Activated CD8-positive, alpha-beta memory T cell treated with anti-CD3 and anti-CD28 coated beads, Interleukin-2, amount 50 U/mL, for 48 hours (primary cell): ENCODE measurements at places on chromosomes 1 and 21.

DNA sequence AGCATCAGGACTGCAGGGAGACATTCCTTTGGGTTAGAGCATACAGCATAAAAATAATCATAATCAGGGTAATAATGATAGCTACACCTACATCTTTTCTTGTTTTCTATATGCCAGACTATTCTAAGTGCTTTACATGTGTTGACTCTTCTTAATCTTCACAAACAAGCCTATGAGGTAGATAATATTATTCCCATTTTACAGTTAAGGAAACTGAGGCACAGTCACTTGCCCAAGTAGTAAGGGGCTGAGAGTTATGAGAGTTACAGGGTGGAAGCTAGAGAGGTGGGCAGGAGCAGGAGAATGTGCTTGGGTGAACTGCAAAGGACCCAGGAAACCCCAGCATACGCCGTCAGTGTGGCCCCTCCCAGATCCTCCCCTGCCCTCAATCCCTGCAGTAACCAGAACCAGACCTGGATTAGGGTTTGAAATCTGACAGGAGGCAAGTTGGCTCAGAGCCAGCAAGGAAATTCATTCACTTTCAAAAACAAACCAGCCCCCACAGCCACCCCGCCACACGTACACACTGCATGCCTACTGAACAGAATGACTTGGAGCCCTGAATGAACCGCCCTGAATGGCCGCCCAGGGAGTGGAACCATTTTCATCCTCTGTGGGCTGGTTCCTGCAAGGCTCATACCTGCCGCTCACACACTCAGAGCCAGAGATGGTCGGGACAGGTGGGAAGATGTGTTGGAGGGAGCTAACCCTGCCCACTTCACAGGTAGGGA, 126.1 kb downstream of the TRABD2B start:
- DNase-seq = no peak

GRCh38 chr1:7103874-7104273, 318.6 kb downstream of the CAMTA1 start:
- no peak for DNase-seq

DNA sequence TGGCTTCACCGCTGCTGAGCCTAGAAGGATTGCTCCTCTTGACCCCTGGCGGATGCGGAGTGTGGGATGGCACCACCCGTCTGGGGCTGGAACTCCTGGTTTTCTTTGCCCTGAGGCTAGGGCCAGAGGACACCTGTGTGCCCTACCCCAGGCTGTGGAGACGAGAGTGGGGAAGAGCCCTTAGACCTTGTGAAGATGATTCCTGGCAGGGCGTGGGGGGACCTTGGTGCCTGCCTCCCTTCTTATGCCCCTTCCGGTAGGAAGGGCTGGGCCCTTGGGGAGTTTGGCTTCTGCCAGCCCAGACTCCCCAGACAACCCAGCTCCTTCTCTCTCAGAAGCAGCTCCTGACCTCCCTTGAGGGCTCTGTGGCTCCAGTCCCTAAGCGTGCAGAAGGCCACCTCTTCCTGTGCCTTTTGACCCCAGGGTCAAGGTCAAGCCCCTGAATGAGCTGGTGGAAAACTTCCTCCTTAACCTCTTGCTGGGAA, 891 bp downstream of the RPS6KA1 start:
- no peak for DNase-seq

GRCh38 chr1:193799948-193800690, 613.7 kb upstream of the B3GALT2 start:
- DNase-seq = no peak

- DNase-seq = peak; percentile 25
These were observed 451.7 kb downstream of the MATN1 start for GRCh38 chr1:30271401-30272276.

DNA sequence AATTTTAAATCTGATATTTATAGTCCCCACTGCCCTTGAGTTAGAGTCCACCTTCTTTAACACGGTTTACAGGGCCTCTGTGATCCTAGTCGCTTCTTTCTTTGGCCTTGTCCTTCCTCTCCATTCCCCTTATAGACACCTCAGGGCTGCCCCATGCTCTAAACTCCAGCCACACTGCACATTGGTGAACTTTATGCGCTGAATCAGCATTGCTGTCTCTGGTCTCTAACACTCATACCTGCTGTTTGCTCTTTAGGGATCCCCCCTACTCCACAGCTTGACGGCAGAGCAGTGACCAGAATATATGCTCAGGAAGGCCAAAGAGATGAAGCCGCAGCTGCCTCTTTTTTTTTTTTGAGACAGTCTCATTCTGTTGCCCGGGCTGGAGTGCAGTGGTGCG, 30.2 kb downstream of the PLEKHO1 start:
- DNase-seq = no peak

DNA sequence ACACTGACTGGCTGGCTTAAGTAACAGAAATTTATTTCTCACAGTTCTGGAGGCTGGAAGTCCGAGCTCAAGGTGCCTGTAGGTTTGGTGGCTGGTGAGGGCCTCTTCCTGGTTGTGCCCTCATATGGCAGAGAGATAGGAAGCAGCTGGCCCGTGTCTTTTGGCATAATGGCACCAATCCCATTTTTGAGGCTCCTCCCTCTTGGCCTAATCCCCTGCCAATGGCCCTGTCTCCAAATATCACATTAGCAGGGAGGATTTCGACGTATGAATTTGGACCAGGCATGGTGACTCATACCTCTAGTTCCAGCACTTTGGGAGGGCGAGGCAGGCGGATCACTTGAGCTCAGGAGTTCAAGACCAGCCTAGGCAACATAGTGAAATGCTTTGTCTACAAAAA, 37.4 kb downstream of the AGPAT3 start:
- DNase-seq = no peak
